NCI-H187 (cell line): ENCODE measurements at places on chromosomes 7 and 10.

GRCh38 chr10:1270906-1271305 is 214.7 kb downstream of the WDR37 start:
- no peak for DNase-seq

DNA sequence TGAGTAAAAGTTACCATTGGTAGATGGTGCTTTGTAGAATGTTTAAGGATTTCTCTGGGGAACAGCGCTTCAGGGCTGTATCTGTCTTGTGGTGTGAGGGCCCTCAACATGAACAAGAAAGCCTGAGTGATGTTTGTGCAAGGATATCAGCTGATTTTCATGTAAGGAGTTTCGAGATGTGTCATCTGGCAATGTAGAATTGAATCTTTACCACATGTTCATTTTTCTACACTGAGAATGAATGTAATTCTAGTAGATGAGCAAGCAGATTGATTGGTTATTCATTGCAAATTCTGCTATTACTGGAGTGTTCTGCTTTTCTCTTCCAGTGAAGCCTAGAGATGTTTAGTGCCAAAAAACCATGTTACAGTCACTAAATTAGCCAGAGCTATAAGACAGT is 87.7 kb downstream of the ST7 start:
- no peak for DNase-seq

DNA sequence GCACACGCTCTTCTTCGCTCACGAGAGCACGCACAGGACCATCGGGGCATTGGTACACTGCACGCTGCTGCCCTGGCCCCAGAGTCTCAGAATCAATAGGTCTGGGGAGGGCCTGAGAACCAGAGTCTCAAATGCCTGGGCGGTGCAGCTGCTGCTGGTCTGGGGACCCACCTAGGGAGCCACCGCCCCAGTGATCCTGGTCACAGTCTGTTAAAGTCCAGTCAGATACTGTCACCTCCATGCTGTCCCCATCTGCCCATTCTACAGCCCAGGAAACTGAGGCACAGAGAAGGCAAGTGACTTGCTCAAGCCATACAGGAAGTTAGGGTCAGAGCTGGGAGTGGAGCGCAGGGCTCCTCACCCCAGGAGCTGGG is 38.0 kb downstream of the ZCCHC24 start:
- DNase-seq = no peak

DNA sequence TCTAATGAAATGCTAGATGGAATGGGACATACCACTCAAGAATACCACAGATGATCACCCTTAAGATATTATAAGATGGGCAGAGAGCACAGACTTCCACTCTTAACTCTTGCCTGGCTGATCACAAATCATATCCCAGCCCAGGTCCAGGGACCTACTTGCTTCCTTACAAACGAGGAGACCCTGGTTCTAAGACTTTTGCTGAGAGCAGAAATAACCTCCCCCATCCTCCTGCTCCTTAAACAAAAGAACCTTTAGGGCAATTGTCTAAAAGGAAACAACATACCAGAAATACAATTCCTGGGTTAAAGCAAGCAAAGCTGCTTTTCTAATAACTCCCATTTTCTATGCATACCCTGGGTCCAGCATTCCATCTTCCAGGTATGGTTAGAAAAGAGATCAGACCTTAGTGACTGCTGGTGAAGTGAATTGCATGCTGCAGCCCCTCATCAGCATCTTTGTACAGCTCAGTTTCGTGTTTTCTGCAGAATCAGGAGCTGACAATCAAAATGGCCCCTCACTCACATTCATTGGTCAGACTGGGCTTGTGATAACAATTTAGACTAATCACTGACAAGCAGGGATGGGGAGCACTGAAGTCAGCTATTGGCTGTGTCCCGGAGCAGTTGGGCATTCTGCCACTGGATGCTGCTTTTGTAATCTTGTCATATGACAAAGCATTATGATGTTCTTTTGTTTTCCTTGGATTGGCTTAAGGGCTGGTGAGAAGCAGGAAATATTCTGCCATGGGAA is 14.6 kb downstream of the IFIT3 start:
- no peak for DNase-seq

DNA sequence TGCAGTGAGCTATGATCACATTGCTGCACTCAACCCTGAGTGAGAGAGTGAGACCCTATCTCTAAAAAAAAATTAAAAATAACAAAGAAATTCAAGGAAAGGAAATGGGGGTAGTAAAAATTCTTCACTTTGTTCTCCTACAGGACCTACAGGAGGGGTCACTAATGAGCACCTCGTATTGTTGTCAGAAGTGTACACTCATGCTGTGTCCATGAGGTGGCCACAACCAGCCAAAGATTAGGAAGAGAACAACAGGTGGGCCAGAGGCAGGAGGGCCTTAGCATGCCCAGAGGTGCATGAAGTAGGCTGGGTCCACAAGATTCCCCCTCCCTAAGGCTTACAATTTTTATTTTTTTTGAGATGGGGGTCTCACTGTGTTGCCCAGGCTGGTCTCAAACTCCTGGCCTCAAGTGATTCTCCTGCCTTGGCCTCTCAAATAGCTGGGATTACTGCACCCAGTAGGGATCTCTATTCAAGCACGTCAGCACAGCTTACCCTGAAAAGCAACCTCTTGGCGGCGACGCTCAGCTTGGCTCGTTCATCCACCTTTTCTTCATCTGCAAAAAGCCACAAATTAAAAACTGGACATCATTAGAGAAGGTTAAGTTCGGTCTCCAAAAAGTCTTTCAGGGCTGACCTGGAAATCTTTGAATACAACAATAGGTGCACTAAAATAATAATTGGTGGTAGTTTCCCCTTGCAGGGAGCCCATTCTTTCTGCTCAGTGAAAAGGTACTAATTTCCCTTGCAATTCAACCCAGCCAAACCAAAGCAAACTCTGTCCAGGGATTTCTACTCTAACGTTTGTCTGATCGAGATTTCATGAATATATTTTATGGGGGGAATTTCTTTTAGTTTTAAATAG is 104.4 kb downstream of the SVIL start:
- DNase-seq = no peak

DNA sequence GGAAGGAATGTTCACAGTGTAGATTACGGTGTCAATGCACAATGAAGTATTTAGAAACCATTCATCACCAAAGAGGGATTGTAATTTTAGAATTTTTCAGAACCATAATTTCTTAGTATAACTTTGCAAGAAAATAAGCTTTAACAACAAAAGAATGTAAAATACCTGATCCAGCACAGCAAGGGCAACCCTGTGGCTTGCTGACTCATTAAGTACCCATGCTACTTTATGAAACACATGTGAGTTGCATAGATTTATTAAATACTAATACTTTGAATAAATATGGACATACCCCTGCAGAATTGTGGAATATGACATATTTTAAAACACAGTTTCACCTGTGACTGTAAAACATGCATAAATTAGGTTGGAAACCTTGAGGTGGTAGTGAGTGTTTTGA is 281.3 kb downstream of the ZNF248 start:
- no peak for DNase-seq

- DNase-seq = no peak
Measured at GRCh38 chr7:40965774-40966173, 737.1 kb downstream of the INHBA start.

DNA sequence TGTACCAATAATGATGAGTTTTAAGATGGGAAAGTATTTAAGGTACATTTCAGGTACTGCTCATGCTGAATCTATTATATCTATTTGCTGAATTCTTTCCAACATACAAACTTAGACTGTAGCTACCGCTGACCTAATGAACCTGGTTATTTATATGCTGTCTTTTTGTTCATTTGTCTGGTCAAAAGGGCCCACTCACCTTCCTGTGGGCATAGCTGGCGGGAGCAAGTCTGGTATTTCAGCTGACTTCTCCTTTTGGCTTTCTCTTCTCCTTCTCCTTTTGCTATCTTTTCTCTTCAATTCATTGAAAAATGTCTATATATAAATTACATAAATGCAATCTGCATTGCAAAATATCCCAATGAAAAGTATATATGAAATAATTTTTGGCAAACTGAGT is 9.5 kb downstream of the PLXDC2 start:
- DNase-seq = no peak

DNA sequence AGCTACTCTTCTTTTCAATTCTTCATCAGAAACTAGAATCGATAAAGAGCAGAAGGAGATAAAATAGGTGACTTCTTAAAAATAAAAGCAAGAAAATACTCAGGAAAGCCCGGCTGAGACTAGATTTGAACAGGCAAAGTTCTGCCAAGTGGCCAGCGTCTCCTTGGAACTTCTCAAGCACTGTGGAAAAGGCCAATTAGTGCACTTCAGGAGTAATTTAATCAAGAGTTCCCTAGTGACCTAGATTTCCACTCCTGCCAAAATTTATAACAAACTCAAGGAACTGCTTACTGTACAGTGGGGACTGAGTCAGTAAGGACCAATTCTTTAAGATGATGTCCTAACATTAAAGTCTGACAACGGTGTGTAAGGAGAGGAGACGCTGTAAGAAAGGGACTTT is 57.3 kb downstream of the CHCHD3 start:
- no peak for DNase-seq

GRCh38 chr7:158116235-158116634 is 471.4 kb downstream of the PTPRN2 start:
- DNase-seq = no peak

DNA sequence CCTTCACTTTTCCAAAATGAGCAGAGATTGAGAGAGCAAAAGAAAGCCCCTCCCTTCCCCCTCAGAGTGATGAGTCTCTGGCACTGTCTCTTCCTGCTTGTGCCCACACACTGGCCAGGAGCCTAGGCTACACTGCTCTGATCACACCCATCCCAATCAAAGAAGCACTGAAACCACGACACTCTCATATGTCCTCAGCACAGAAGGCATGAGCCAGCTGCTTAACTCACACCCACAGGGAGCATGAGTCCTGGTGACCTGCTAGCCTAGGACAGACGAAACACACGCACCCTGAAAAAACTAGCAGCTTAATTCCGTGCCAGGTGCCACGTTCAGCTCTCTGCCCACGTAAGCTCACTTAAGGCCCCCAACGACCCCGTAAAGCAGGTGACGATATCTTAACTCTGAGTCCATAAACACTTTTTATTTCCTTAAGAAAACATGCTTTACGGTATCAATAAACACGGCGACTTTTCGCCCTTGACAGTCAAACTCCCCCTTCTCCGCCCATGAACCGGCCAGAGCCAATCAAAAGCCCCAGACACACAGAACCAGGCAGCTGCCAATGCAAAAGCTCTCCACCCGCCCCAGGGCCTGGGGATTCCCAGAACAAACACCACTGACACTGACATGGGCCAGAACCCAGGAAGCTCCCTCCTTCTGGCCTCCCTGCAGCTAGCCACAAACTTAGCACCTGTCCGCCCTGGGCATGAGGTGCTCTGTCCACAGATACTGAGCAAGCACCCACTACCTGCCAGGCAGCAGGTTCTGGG is 69.0 kb downstream of the TNRC18 start:
- DNase-seq = no peak

DNA sequence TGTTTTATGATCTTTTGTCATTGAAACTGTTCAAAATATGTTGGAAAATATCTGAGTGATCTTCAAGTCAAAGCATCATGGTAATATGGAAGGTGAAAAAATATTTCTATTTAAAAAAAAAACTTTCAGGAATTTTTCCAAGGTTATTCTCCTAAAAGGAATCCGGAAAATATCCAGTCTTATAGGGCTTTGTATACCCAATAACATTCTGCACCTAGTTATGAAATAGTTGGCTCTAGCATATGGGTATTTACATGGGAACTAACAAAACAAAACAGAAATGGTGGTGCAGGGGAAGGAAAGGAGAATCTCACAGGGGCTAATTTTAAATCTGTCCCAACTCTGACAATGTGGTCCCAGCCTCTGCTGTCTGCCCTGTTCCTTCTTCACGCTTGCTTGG is 167.1 kb upstream of the RHEB start:
- DNase-seq = no peak

DNA sequence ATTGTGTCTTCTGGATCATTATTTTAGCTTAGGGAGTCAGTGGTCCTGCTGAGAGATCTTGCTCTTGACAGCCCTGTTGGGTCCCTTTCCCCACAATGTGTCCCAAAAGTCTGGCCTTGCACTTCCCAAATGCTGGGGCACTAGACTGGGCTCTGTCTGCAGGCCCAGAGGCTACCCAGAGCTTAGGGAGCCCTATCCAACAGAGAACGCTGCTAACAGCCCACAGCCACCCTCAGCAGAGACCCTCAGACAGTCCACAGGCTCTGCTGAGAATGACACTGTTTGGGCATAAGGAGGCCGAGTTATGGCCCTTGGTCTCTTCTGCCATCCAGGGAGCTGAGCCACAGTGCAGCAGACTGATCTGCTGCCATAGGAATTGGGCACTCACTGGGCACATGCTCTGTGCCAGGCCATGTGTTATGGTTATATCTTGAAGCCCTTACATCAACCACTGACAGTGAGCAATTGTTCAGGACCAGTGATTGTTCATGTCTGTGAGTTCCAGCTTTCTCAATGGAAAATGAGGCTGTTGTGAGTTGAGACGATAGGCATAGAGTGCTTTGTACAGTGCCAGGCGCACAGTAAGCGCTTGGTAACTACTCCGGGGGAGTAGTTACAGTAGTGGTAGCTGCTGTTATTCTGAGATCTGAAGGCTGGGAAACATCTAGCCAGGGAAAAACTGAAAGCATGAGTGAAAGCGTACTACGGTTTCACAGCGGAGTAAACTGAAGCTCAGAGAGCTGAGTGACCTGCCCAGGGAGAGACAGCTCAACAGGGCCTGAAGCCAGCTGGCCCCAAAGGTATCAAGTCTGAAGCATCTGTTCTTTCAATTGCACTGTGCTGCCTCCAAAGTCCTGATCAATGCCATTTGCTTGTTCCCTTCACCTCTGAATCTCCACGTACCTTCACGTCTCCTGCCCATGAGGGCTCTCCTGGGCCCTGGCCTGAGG is 77.6 kb upstream of the PRLHR start:
- DNase-seq = no peak

GRCh38 chr7:55276572-55277295 is 88.4 kb upstream of the LANCL2 start:
- no peak for DNase-seq

DNA sequence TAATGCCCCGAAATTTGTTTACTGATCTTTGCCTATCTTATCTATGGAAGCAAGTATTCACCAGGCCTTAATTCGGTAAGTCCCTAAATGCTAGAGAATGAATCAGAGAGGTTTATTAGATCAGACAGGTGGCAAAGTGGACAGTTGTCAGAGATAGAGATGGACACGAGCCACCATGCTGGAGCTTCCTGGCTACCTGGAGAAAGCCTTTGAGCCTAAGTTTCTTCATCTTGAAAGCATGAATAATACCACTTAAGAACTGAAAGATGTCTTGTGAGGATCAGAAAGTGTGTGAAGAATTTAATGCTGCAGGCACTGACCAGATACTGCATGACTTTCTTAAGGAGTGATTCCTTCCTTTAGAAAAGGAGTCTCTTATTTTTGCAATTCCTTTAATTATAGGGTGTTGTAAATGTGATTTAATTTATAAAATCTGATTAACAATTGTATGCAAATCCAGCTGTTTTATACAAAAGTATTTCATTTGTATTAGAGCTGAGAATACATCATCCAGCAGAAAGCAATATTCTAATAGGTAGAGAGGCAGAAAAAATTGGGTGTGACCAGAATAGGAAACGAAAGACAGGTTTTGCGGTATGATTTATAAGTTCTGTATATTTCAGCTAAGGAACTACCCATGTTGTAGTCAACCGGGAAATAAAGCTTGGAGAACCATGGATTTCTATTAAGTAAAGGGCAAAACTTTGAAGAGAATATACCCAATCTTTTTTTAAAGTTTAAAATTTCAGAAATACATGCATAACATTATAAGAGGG is 82.7 kb downstream of the SMURF1 start:
- no peak for DNase-seq
